ENCODE measurements at places on chromosomes 12 and 14. TPM values are rescaled to one million over a fixed set of nuclear protein-coding genes. Genes with fewer than 3 reads are reported as not detected.

Gene RNASE7
- total RNA-seq = not detected

GRCh38 chr12:49346659-49347310 lies at the start of gene DNAJC22:
Gene DNAJC22, plus strand, starts transcription at chr12:49346888. Its CDS starts 1,985 bp downstream, at chr12:49348873.
- no peaks in the 10 kb centered on the region for H3K36me3 ChIP-seq
- no peaks in the 10 kb centered on the region for H3K4me1 ChIP-seq
- peak within 1 kb of the TSS; percentile 24 for H3K4me3 ChIP-seq

Gene MEG3
- total RNA-seq = 177 TPM

DNA sequence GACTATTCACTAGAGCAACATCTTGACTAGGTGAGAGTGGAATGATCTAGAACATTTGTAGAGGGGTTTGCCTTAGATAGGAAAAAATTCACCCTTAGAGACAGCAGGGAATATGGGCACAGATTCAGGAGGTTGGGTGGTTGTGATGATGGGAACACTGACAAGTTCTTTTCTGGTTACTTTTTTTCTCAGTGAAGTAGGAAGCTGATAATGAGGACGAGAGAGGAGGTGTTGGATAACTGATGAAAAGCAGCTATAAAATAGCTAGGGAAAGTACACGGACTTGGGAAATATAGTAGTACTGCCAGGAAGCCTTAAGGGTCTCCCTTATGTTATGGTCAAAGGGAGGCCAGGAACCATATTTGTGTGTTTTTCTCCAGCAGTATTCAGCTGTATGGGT lies 250.5 kb downstream of the SSPN start:
- no peak overlapping the region for H3K27ac ChIP-seq
- H3K4me1 ChIP-seq = no peaks in the 10 kb centered on the region
- no peak for DNase-seq
- no peak overlapping the region for H3K4me3 ChIP-seq

GRCh38 chr14:99730876-99731546 lies 46.9 kb downstream of the CYP46A1 start:
- H3K4me3 ChIP-seq = no peak overlapping the region
- H3K4me1 ChIP-seq = peaks cover 7% of the 10 kb centered on the region
- peaks cover 13% of the 10 kb centered on the region for H3K27me3 ChIP-seq
- no peak for DNase-seq
- peak overlapping the region; percentile 67 for H3K27ac ChIP-seq
- no peaks in the 10 kb centered on the region for H3K36me3 ChIP-seq

DNA sequence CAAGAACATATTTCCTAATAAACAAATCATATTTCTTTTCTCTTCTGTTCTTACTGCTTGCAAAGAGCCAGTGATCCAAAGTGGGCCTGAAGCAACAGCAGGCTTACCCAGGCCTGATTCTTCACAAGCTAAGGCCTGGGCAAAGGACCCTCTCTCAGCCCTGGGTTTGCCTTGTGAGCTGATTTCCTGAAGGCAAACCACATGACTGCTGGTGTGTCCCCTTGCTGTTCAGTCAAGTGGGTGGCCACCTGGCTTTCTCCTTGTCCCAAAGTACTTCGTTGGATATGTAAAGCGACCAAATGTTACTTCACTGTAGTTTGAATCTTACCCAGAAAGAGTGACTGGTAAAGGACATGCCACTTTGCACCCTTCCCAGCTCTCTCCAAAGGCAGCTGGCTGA lies 392.9 kb downstream of the ZFP36L1 start:
- peak overlapping the region; percentile 69 for H3K27ac ChIP-seq
- H3K4me1 ChIP-seq = peaks cover 38% of the 10 kb centered on the region
- no peaks in the 10 kb centered on the region for H3K27me3 ChIP-seq
- H3K36me3 ChIP-seq = no peaks in the 10 kb centered on the region

Gene ERP27
- not detected for total RNA-seq

GRCh38 chr14:50000380-50001150 lies 107.7 kb downstream of the ARF6 start:
- DNase-seq = no peak
- H3K36me3 ChIP-seq = no peaks in the 10 kb centered on the region
- no peaks in the 10 kb centered on the region for H3K27me3 ChIP-seq
- peak overlapping the region; percentile 88 for H3K27ac ChIP-seq
- H3K4me3 ChIP-seq = no peak overlapping the region
- H3K4me1 ChIP-seq = peaks cover 31% of the 10 kb centered on the region

GRCh38 chr14:61381553-61381952 lies 60.2 kb downstream of the PRKCH start:
- H3K27ac ChIP-seq = no peak overlapping the region
- H3K27me3 ChIP-seq = no peaks in the 10 kb centered on the region
- no peaks in the 10 kb centered on the region for H3K36me3 ChIP-seq
- H3K4me1 ChIP-seq = no peaks in the 10 kb centered on the region

GRCh38 chr12:78802593-78802992 lies 62.0 kb upstream of the SYT1 start:
- no peak overlapping the region for H3K27ac ChIP-seq
- no peaks in the 10 kb centered on the region for H3K4me1 ChIP-seq
- H3K36me3 ChIP-seq = no peaks in the 10 kb centered on the region
- H3K4me3 ChIP-seq = no peak overlapping the region
- no peaks in the 10 kb centered on the region for H3K27me3 ChIP-seq
- no peak for DNase-seq

DNA sequence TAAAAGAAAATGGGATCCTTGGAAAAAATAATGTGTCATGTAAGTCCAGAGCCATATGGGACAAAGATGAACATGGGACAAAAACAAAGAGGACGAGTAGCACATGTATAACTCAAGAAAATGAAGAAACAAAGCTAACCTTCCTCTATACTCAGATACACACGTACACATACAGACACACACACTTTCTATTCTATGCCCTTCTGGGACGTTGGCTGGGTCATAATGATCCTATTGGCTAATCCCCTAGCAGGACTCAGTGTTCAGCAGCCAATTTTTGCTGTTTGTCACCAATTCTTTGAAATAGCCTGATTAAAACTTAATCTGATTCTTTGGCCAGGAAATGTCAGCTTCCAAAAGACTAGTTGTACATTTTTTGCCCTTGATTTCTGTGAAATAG lies 189.4 kb upstream of the FOXG1 start:
- no peaks in the 10 kb centered on the region for H3K27me3 ChIP-seq
- H3K4me1 ChIP-seq = no peaks in the 10 kb centered on the region
- no peaks in the 10 kb centered on the region for H3K36me3 ChIP-seq
- peak overlapping the region; percentile 26 for H3K27ac ChIP-seq

GRCh38 chr14:35760143-35760542 lies 49.0 kb downstream of the RALGAPA1 start:
- H3K36me3 ChIP-seq = peaks cover 69% of the 10 kb centered on the region
- no peaks in the 10 kb centered on the region for H3K27me3 ChIP-seq
- DNase-seq = no peak
- H3K4me3 ChIP-seq = no peak overlapping the region
- H3K4me1 ChIP-seq = no peaks in the 10 kb centered on the region

GRCh38 chr12:45669792-45670191 lies 59.7 kb upstream of the ARID2 start:
- no peaks in the 10 kb centered on the region for H3K36me3 ChIP-seq
- no peak overlapping the region for H3K4me3 ChIP-seq
- no peaks in the 10 kb centered on the region for H3K27me3 ChIP-seq
- H3K4me1 ChIP-seq = no peaks in the 10 kb centered on the region
- H3K27ac ChIP-seq = no peak overlapping the region

Gene DIO3
- 4.6 TPM for total RNA-seq

- DNase-seq = no peak
- no peaks in the 10 kb centered on the region for H3K27me3 ChIP-seq
Measured at GRCh38 chr12:83389237-83389996, 702.7 kb downstream of the TMTC2 start.

DNA sequence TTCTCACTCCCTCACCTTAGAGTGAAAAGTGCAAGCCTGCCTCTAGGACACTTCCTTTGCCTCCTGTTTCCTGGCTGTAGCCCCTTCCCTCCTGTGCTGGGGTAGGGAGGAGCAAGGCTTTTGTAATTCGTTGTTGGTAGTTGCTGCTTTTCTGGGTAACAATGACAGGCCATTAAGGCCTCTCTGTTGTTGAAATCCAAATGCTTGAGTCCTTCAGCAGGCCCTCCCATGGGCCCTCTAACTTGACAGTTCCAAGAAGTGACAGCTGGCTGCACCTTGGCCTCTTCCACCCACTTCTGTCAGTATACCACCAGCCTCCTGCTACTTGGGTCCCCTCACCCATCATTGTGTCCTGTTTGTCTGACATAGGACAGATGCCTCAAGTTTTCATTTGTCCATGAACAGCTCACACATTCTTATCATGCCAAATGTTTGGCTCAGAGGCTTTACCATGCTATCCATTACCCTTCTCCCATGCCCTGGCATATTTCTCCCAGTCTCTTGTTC lies 103.7 kb upstream of the PDE3A start:
- H3K27ac ChIP-seq = no peak overlapping the region
- H3K27me3 ChIP-seq = no peaks in the 10 kb centered on the region
- no peak for DNase-seq
- no peaks in the 10 kb centered on the region for H3K36me3 ChIP-seq

DNA sequence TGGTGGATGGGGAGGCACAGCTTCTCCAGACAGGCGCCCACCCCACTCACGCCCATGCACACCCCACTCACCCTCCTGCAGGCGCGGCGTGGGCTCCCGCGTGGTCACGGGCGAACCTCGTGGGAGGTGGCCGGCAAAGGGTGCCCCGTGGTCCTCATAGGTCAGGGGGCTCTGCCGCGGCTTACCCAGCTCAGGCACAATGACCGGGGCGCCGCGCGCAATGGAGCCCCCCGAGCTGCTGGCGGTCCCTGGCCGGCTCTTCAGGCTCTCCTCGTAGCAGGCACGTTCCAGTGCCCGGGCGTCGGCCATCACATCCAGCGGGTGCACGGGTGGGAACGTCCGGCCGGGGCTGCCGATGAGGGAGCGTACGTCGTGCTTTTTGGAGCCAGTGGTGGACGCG lies 49.6 kb downstream of the RFLNA start:
- no peak overlapping the region for H3K4me3 ChIP-seq
- peaks cover 7% of the 10 kb centered on the region for H3K36me3 ChIP-seq
- no peaks in the 10 kb centered on the region for H3K27me3 ChIP-seq
- H3K4me1 ChIP-seq = no peaks in the 10 kb centered on the region
- no peak overlapping the region for H3K27ac ChIP-seq

All from tibial nerve (tissue), 4 donors.